ENCODE measurements at places on chromosomes 11 and 22.

- DNase-seq: no peak
Observed at GRCh38 chr11:111718436-111718835, 47.8 kb downstream of the PPP2R1B start.

- no peak for DNase-seq
Observed at GRCh38 chr11:32549611-32550187, 33.9 kb upstream of the EIF3M start.

DNA sequence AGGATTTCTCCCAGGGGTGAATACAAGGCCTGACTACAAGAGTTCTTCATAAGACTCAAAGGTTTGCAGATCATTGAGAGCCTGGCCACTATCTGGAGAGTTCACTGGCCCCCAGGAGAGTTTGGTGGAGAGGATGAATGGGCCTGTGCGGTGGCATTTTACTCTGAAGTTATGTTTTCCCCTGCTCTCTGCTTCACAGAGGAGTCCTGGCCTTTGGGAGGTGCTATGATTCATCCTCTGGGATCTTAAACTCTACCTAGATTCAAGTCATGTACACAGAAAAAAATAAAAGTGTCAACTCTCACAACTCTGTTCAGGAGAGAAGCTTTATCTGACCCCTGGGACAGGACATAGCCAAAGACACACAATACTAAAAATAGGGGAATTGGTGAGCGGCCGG is 159.1 kb upstream of the CARD18 start:
- DNase-seq: no peak

DNA sequence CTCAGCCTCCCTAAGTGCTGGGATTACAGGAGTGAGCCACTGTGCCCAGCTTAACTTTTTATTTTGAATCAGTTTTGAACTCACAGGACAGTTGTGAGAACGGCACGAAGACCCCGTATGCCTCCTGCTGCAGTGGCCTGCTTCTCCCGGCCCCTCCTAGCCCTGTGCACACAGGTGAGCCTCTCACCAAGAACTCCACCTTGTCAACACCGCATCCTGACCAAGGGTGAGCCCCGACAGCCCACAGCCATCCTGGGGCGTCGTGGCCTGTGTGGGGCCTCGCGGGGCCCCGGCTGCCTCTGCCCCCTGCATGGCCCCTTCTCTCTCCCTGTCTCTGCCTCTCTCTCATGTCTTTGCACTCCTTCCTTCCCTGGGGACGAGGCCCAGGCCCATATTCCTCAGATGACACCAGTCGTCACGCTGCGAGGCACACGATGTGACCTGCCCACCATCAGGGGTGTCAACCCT is 38.8 kb downstream of the GNB1L start:
- no peak for DNase-seq

- DNase-seq: no peak
Observed at GRCh38 chr11:99422581-99423427, 402.1 kb downstream of the CNTN5 start.

GRCh38 chr11:17734986-17735817 is 621 bp downstream of the KCNC1 start:
- peak; percentile 63 for DNase-seq

GRCh38 chr11:102010776-102011494 is 36.3 kb upstream of the CFAP300 start:
- no peak for DNase-seq

GRCh38 chr11:56782167-56782847 is 33.8 kb upstream of the OR9G4 start:
- no peak for DNase-seq

DNA sequence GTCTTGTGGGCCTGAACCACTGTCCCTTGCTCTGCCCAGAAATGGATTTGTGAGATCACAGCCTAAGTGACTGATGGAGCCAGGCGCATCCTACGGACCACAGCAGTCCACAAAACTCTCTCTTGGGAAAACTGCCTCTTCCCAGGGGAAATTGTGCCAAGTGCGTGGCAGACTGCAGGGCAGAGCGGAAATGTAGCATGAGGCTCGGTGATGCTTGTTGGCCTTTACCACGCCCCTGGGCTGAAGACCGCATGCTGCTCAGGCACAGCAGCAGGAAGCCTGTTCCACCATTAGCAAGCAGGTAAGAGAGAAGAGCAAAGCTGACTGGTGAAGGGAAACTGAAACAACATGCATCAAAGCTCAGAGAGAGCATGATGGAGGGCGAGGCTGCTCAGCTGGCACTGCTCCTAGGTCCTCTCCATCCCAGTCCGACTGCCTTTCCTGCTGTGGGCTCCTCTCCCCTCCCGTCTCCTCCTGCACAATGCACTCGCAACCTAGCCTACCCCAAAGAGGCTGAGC is 26.5 kb upstream of the SCARF2 start:
- no peak for DNase-seq

DNA sequence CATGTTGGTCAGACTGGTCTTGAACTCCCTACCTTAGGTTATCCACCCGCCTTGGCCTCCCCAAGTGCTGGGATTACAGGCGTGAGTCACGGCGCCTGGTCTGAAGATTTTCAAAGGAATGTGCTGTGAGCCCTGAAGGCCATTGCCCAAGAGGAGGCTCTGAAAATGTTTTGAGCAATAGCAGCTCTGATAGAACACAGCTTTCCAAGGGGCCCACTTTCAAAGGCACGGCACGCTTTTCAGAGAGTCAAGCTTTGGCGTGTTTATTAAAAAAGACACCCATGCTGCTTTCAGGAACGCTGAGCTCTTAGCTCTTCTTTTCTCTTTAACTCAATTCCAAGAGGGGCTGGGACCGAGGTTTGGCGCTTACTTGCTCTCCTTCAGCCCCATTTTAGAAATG is 73.8 kb upstream of the CDON start:
- DNase-seq: no peak

- no peak for DNase-seq
Observed at GRCh38 chr11:128498721-128499245, 88.6 kb downstream of the ETS1 start.

DNA sequence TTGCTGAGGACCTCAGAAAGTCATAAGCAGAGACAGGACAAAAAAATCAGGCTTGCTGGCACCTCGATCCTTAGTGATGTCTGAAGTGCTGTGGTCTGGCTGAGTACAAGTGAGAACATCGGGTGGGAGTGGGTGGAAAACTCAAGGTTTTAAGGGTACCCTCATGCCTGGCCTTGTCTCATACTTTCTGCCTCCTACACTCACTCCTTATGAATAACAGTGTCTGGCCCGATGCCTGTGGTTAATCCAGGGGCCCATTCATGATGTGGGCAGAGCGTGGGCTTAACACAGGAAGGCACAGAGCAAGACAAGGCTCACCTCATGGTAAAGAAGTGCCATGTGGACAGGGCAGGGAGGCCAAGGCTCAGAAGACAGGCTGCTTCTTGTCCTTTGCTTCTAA is 11.0 kb upstream of the UCP3 start:
- no peak for DNase-seq

GRCh38 chr22:35380013-35380412 is 883 bp upstream of the HMOX1 start:
- DNase-seq: no peak

DNA sequence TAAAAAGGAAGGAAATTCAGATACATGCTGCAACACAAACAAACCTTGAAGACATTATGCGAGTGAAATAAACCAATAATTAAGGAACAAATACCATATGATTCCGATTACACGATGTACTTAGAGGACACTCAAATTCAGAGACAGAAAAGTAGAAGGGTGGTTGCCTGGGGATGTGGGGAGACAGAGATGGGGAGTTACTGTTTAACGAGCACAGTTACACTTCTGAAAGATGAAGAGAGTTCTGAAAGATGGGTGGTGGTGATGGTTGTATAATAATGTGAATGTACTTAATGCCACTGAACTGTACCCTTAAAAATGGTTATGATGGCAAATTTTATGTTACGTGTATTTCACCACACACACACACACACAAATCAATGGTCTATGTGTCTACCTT is 14.7 kb downstream of the ZBTB44 start:
- no peak for DNase-seq

GRCh38 chr22:50337262-50338041 is 5.7 kb upstream of the PPP6R2 start:
- DNase-seq: no peak

GRCh38 chr22:49295851-49296560 is 531.7 kb downstream of the BRD1 start:
- DNase-seq: peak; percentile 30

GRCh38 chr11:92296138-92296515 is 71.5 kb downstream of the FAT3 start:
- DNase-seq: no peak

GRCh38 chr11:116126562-116126961 is 622.3 kb upstream of the CADM1 start:
- no peak for DNase-seq

DNA sequence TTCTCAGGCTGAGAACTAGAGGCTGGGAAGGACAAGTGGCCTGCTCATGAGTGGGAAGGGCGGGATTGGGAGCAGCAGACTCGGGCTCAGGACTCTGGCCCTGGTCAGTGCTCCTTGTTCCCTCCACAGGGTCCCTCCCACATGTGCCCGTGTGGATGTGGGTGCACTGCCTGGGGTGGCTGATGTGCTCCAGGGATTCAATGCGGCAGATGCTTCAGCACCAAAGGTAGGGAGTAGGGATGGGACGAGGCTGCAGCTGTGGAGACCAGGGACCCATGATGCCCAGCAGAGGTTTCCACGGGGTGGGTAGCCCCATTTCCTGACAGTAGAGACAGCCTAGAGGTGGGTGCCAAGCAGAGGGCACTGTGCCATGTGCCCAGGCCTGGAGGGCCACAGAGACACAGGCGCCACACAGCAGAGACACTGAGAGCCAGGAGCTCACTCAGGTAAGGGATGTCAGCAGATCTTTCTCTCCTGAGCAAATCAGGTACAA is 89.5 kb downstream of the GGTLC2 start:
- DNase-seq: no peak

DNA sequence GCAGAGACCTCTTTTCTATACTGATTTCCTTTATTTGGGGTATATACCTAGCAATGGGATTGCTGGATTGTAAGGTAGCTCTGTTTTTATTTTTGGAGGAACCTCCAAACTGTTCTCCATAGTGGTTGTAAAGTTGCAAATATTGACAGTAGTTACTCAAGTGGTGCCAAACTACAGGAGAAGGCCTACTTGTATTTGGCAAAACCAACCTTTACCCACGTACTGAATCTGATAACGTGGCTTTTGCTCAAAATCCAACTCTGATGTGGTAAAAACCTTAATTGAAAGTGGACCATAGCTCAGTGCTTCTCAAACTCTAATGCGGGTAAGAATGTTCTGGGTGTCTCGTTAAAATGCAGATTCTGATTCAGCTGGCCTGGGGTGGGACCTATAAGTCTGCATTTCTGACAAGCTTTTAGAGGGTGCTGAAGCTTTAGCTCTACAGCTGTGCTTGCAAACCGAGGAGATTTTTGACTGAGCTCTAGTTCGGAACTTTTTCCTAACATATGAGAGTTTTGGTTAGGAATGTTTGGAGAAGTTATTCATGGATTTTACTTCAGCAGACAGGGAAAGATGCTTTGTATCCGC is 69.8 kb downstream of the PACS1 start:
- DNase-seq: no peak

DNA sequence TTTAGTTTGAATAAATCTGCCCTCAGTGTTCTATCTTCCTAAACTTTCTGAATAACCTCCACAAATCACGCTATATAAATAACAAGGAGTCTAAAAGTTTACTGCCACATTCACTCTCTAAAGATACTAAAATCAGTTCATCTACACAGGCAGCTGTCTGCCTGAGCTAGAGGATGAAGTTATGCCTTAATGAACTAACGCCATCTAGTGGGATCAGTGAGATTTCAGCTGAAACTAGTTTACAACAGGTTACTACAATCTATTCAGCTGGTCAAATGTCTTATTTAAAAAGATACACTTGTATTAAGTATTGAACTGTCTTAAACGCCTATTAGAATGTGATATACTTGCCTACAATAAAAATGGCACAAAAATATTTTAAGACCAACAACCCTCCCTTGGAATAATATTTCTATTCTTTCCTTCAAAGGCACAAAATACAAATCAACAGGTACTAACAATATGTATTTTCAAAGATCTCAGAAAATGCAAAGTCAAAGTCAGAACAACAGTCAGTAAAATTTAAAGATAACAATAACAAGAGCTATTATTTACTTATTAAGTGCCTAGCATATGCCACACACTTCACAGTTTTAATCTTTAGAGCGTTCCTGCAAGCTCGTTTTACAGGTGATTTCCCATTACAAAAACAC is 84.1 kb downstream of the LARGE2 start:
- DNase-seq: no peak

- no peak for DNase-seq
Observed at GRCh38 chr11:58573451-58574104, 2.1 kb downstream of the LPXN start.

GRCh38 chr11:95466416-95466815 is 235.4 kb upstream of the SESN3 start:
- no peak for DNase-seq

DNA sequence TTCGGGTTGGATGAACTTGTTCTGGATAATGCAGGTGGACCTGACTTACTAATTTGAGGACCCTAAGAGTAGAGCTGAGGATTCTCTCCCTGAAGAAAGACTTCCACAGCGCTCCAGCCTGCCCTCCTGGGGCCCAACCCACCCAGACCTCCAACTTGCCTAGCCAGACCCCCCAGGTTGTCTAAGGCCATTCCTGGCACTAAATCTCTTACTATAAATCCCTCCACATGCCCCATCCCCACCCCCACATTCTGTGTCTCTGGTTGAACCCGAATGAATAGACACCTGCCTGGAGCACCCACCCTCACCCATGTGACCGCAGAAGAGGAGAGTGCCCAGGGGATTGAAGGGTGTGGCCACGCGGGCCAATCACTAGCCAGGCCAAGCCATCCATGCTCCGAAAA is 1480.0 kb downstream of the TBC1D22A start:
- no peak for DNase-seq

- no peak for DNase-seq
Observed at GRCh38 chr11:82890936-82891335, 9.3 kb downstream of the PRCP start.

- no peak for DNase-seq
Observed at GRCh38 chr11:72204886-72205285, 11.7 kb upstream of the FOLR2 start.

GRCh38 chr11:1943977-1944376 is 3.2 kb upstream of the MRPL23 start:
- DNase-seq: no peak
